GM04504 (cell line): ENCODE measurements at places on chromosomes 7 and 10.

GRCh38 chr7:48389977-48390376 lies 218.7 kb downstream of the ABCA13 start:
- peak; percentile 1 for DNase-seq

GRCh38 chr7:156218544-156219306 lies 406.5 kb upstream of the SHH start:
- no peak for DNase-seq

DNA sequence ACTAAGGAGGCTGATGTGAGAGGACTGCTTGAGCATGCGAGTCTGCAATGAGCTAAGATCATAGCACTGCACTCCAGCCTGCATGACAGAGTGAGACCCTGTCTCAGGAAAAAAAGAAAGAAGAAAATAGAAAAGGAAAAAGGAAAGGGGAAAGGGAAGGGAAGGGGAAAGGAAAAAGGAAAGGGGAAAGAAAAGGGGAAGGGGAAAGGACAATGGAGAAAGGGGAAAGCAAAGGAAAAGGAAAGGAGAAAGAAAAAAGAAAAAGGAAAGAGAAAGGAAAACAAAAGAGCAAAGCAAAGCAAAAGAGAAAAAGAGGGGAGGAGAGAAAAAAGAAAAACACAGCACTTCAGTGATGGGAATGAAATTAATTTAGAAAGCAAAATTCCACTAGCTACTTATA lies 179.3 kb downstream of the SRPK2 start:
- no peak for DNase-seq

GRCh38 chr7:133679977-133680376 lies 427.1 kb downstream of the EXOC4 start:
- DNase-seq: no peak

DNA sequence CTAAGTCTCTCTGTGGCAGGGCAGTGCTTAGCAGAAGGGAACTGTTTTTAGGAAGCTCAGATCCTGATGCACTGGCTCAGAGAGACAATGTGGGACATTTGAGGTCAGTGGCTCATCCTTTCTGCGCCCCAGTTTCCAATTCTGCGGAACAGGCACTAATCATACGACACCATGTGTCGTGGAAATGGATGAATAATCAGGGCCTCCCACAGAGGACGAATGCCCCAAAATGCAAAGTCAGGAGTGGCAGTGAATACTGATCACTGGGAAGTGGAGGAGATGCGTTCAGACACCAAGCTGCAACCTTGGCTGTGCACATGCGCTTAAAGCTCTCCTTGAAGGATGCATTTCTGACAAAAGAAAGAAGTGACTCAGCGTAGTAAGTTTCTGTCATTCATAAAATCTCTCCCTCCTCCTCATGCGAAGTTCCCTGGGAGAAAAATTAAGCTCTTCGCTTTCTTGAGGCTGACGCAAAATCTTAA lies 21.9 kb upstream of the ECHDC3 start:
- DNase-seq: no peak

DNA sequence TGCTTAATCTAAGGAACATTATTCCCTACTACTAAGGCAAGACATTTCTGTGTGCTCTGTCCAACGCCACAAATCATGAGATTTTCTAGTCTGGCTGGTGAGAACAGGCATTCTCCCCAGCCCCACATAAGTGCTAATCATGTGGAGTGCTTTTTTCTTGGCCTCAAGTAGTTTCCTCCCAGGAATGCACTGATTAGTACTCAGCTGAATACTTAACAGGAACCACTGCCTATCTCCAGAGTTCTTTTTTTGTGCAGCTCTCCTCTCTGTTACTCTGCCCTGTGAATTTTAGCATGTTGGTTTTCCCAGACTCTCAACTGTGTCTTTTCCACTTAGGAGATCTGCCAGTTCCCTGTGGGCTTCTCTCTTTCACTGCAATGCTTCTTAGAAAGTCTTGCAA lies 1098.5 kb upstream of the LRRTM3 start:
- no peak for DNase-seq

GRCh38 chr7:51187941-51188340 lies 128.7 kb downstream of the COBL start:
- no peak for DNase-seq

- no peak for DNase-seq
These were observed 13.8 kb upstream of the CLIP2 start for GRCh38 chr7:74275401-74275881.

- DNase-seq: no peak
These were observed 99.7 kb upstream of the ZEB1 start for GRCh38 chr10:31219306-31219705.

- DNase-seq: no peak
These were observed 10.2 kb downstream of the PKD2L1 start for GRCh38 chr10:100319707-100320402.

- DNase-seq: no peak
These were observed 97.8 kb downstream of the ELAPOR2 start for GRCh38 chr7:86961686-86962085.

DNA sequence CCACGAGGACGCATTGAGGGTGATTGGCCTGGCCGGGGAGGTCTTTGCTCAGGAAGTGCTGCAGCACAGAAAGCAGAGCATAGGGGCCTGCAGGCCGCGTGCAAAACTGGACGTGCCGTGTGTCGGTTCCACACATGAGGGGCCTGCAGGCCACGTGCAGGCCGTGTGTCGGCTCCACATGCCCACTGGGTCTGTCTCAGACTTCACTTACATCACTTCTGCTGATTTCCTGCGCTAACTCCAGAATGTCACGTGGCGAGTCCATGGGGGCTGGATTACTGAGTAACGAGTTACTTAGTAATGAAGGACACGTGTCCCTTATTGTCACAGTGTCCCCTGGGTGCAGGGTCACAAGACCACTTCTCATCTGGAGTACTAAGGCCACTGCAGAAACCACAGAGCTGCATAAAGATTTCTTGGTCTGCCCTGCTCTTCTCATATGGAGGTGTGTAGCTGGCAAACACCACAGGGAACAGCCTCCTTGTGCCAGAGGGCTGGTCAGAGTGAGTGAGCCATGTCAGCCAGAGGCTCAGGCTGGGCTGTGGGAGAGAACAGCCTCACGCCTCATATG lies 60.8 kb downstream of the GDI2 start:
- peak; percentile 58 for DNase-seq
